T-helper 1 cell (primary cell): ENCODE measurements at places on chromosomes 6 and 20.

GRCh38 chr6:7624796-7625710 is 35.1 kb downstream of the SNRNP48 start:
- DNase-seq: no peak

DNA sequence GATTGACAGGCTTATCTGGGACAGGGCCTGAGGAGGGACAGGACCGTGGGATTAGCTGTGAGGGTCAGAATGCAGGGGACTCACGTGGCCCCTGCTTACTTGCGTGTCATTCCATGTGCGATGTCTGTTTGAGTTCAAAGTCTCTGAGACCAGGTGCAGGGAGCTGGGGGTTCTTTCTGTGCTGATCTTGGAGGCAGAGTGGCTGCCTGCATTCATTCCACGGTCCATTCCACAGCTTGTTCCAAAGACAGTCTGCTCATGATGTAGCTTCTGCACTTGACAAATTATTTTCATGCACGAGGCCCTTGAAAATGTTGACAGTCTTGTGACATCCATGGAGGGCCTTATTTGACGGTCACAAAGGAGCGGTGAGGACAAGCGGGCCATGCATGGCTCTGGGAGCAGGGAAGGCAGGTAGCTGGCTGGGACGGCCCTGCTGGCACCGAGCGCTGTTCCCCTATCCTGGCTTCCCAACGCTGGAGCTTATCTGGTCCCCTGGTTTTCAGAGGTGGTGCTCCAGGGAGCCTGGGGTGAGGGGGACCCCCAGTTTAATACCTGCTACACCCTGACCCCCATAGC is 156.3 kb upstream of the RNF24 start:
- DNase-seq: no peak

GRCh38 chr6:105251689-105252088 is 71.9 kb upstream of the POPDC3 start:
- no peak for DNase-seq

DNA sequence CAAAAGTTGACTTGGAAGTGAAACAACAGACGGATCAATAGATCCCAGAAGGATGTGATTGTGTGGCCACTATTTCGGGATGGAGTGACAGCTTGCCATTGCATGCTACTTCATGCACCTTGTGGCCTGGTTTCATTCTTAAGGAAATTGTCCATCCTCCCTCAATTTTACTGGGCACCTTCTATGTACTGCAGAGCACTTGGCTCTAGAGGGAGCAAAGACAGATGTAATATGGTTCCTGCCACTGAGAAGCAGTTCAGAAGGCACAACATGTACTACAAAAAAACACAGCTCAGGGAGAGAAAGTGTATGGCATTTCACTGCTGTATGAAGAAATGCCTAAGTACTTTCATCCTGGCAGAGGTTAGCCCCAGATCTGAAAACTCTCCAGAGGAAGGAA is 91.9 kb downstream of the FOXA2 start:
- no peak for DNase-seq

DNA sequence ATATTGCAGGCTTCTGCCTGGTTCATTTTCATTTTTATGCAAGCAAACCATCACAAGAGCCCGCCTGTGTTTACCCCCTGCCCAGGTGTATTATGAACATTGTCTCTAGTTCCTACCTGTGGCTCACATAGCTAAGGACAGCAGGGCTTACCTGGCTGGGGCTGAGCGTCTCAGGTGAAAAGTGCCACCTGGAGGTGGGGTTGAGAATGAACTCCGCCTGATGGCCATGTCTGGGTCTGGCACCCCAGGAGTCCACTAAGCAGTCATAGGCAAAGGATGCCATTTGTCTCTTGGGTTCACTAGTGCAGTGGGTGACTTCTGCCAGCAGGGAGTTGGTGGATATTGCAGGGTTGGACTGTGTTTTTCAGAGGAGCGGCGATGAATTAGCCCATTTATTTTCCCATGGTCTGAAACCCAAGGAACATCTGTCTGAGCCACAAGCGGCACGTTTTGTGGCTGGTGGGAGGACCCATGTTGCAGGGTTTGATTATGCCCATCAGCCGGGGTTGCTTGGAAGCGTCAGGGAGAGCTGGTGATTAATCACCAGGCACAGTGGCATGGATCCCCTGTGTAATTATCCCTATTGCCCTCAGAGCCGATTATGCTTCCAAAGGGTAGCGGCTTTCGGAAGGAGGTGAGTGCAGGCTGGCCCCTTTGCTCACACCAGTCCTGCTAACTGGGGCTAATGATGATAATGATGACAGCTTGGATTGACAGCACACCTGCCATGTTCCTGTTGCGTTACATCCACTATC is 92.1 kb downstream of the CDH26 start:
- no peak for DNase-seq

GRCh38 chr6:3566812-3567211 is 110.0 kb upstream of the SLC22A23 start:
- DNase-seq: no peak

DNA sequence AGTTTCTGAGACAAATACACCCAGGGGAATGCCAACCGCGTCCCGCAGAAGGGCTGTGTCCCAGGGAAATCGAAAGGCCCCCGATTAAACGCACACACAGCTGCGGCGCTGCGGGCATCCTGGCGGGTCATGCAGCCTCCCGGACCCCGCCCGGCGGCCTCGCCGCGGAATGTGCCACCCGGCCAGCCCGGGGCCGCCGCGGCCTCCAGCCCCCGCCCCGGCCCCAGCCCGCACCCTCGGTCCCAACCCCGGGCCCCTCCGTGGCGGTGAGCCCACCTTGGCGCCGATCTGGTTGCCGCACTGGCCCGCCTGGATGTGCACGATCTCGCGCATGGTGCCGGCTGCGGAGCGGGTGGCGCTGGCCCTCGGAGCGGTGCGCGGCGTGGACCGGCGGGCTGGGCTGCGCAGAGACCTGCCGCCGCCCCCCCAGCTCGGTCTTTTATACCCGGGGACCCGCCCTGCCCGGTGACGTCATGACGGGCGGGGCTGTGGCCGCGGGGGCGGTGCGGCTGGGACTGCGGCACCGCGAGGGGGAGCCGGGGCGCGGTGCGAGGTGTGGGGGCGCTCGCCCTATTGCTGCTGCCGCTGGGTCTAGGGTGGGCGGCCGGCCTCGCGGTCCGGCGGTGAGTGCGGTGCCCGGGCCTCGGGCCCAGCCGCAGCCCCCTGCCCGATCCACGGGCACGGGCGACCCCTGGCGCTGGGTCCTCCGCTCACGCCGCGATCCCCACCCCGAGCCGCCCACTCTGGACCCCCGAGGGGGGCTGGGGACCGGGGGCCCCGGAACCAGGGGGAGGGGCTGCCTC is at the start of gene TUBB2A:
TUBB2A (minus strand) TSS at position 414 of the 803 bp plus-strand sequence; CDS start at position 333, 81 bp downstream.
- DNase-seq: peak; percentile 82

GRCh38 chr20:37983286-37983685 is 50.0 kb downstream of the TTI1 start:
- DNase-seq: no peak

- DNase-seq: no peak
These were observed 9.3 kb upstream of the DTD1 start for GRCh38 chr20:18578581-18578980.

GRCh38 chr6:20770773-20771172 is 236.5 kb downstream of the CDKAL1 start:
- DNase-seq: no peak

DNA sequence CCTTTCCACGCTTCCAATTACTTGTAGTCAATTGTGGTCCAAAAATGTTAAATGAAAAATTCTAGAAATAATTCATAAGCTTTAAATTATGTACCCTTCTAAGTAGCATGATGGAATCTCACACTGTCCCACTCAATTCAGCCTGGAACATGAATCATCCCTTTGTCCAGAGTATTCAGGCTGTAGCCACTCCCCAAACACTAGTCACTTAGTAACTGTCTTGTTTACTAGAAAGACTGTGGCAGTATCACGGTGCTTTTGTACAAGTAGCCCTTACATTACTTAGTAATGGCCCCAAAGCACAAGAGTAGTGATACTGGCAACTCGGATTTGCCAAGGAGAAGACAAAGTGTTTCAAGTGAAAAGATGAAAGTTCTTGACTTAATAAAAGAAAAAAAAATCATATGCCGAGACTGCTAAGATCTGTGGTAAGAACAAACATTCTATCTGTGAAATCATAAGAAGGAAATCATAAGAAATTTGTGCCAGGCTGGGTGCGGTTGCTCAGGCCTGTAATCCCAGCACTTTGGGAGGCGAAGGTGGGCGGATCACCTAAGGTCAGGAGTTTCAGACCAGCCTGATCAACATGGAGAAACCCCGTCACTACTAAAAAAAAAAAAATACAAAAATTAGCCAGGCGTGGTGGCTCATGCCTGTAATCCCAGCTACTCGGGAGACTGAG is 168.5 kb upstream of the SIM1 start:
- no peak for DNase-seq
